ENCODE measurements at places on chromosomes 12 and 14.

GRCh38 chr12:114685869-114686268, 1.9 kb upstream of the TBX3 start:
- DNase-seq = no peak

DNA sequence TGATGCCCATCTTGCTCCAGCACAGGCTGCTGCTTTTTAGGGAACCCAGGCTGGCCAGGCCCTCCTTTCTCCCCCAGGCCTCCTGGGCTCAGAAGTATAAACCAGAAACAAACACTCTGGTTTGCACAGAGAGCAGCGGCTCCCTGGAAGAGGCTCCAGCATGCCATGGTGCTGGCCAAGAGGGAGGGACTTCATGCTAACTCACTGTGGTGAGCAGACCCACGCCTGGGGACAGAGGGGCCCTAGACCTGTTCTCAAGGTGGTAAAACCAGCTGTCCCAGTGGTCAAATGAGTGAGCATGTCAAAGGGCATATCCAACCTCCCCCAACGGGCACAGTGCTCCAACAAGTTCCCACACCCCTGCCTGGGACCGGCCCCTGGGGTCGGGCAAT, 15.5 kb downstream of the BCL11B start:
- DNase-seq = no peak

DNA sequence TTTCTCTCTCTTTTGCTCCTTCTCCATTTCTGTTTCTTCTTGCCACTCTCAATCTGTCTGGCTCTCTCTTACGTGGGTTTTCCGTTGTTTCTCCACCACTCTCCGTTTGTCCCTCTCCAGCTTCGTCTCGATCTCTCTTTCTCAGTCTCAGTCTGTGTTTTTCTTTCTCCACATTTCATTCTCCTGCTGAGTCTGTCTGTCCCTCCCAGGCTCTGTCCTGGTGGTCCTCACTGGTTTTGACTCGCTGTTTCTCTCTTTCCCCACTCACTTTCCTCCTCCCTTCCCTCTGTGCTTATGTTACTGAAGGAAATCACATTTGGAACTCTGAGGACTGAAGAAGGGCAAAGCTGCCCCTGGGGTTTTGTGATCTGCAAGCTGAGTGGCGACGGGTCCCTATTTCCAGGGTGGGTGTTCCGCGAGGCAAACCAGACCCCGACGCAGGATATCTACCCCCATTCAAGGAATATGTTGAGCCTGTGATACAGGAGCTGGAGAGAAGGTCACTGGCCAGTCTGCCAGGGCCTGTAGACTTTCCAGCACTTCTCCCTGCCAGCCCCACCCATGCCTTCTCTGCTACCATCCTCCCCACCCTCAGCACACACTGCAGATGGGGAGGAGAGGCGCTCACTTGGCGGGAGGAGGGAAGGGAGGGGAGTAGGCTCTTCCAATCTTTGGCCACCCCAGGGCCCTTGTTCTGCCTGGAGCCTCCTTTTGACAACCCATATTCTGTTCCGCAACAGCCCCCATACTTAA, 102.7 kb upstream of the MAP1LC3B2 start:
- no peak for DNase-seq

- no peak for DNase-seq
These were observed 27.4 kb downstream of the ABCC9 start for GRCh38 chr12:21913823-21914222.

GRCh38 chr12:106493531-106493930, 89.3 kb upstream of the RFX4 start:
- DNase-seq = no peak

DNA sequence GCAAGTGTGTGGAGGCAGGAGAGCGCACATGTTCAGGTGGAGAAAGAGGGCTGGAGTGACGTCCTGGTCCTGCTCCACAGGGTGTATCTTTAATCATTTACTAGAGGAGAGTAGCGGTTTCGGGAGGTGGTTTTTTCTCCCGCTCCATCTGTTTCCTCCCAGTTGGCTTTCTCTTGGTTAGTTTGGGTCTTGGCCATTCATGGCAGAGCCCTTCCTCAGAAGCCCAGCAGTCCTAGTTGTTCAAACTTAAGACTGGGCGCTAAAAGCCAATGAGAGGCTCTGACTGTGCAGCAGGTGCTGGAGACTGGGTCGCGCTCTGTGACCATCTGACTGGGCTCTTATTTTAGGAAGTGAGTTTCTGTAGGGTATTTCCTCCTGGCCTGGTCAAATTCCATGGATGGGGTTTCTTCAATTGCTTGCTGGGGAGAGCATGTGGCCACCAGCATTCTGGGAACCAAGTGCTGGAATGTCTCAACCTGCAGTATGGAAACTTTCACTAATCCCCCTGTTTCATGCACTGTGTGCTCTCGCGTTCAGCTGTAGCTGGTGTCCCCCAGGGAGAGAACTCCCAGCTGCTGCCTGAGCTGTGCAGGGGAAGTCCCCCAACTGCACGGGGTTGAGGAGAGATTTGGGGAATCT, 27.4 kb upstream of the TSPAN9 start:
- no peak for DNase-seq

DNA sequence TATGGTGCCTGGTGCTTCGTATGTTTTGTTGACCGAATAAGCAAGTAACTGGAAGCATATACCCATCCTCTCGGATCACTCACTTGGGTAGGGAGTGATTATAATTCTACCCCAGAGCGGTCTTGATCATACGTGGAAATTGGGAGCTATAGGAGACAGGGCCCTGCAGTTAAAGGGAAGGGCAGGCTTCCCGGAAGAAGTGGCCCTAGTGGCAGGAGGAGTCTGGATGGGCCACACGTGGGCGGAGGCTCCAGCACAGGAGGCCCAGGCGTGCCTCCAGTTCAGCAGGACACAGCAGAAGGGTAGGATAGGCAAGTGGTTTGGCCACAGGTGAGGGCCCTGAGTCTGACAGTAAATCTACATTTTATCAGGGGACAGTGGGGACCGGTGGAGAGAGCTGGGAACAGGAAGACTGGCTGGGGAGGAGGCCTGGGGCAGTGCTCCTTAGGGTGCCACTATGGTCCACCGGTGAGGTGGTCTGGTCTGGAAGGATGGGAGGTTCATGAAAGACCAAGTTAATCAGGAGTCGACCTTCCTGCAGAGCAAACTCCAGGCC, 23.5 kb upstream of the YY1 start:
- DNase-seq = no peak

DNA sequence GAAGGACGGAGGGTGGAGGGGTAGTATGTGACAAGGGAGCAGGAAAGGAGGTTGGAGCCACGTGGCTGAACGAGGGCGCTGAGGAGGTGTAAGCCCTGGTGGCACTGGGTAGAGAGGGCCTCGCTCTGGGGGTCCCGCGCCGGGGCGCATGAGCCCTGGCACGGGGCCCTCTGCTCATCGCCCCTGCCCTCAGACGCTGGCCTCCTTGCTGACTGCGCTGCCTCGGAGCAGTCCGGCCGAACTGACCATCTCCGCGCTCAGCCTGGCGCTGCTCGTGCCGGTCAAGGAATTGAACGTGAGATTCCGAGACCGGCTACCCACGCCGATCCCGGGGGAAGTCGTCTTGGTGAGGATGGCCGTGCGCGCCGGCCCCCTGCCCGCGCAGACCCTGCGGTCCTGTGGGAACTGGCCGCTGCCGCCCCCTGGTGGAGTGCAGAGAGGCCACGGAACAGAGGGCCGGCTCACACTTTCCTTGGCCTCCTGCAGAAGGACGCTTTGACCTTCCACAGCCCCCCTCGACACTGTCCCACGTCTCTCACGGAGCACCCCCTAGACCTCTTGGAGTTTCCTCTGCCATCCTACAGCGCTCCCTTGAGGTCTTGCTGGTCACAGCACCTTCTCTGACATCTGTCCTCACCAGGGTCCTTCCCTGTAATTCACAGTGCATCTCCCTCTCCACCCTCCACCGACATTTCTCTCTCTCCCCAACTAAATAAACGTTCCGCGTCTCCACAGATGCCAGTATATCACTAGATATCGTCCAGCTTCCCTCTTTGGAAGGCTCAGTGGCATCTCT, 10.5 kb downstream of the ARHGEF25 start:
- DNase-seq = peak; percentile 20

- DNase-seq = peak; percentile 94
These were observed 8.8 kb upstream of the TMEM106C start for GRCh38 chr12:47954467-47955045.

DNA sequence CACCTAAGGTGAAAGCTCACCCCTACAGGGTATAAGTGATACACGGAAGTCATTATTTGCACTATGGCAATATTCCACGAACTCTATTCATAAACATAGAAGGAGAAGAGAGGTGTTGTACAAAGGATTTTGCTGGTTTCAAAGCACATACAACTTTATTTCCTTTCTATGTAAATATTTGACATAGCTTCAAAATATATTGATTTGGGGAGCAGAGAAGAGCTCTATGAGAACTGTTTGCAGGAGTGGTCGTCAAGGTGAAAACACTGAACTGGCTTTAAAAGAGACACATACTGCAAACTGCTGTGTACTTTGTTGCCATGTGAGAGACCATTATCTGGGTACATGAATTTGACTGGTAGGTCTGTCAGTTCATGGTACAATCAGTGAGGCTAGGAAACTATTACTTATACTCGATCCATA, 16.7 kb downstream of the CNIH1 start:
- DNase-seq = no peak

GRCh38 chr12:105947906-105948305, 190.8 kb downstream of the NUAK1 start:
- no peak for DNase-seq

DNA sequence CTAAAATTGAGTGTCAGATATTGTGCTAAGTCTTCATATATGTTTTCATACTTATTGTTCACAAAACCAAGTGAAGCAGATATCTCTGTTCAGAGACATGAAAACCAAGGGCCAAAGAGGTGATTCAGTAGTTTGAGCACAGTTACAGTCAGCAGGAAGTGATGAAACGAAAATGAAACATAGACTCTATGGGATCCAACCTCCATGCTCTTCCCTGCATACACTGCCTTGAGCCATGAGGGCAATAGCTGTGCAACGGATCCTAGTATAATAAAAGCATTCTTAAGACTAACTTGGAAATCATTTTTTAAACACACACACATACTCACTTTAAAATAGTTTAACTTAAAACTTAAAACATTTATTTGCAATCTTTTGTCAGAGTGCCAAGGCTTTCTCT, 27.9 kb downstream of the ESR2 start:
- DNase-seq = no peak

GRCh38 chr12:57604992-57605810, 577 bp downstream of the DTX3 start:
- no peak for DNase-seq

DNA sequence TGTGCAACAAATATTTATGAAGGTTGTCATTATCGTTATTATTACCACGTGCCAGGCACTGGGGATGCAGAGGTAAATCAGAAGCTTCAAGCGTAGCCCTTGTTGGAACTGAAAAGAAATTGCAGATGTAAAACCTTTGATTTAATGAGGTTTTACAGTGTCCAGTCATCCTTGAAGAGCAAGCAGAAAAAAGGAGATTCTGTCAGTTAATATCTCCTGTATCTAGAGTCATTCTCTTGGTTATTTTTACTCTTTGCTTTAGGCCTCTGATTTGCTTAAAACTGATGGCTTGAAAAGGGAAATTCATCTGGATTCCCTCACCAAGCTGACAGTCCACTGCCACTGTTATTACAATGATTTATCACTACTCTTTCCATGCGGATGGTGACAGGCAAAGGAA, 179.3 kb downstream of the GALC start:
- no peak for DNase-seq

DNA sequence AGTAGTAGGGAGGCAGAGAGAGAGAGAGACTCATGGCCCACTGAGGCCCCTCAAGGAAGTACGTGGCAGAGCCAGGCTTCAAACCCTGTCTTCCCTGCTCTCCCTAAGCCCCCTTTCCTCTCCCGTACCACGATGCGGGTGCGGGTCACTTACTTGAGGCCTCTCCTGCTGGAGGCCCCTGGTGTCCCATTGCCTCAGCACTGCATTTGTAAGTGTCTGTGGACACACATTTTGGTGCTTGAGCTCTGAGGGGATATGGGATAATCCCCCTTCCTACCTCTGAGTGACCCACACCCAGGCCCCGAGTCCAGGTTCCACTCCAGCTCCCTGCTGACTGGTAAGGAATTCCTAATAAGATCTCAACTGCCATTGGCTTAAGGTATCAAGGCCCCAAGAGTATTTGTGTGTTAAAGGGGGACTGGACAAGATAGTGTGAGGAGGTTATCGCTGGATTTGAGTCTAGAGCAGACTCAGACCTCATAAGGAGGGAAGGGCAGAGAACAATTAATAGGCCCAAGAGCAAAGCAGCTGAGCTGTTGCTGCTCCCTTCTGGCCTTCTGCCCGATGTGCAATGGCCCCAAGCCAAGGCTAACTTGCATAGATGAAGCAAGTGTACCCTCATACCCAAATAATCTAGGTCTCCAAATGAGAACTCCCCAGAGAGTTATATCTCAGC, 71.9 kb downstream of the CRACR2A start:
- peak; percentile 38 for DNase-seq

- no peak for DNase-seq
These were observed 98.8 kb downstream of the DAD1 start for GRCh38 chr14:22489957-22490950.
